ENCODE measurements at places on chromosomes 7 and 10.

DNA sequence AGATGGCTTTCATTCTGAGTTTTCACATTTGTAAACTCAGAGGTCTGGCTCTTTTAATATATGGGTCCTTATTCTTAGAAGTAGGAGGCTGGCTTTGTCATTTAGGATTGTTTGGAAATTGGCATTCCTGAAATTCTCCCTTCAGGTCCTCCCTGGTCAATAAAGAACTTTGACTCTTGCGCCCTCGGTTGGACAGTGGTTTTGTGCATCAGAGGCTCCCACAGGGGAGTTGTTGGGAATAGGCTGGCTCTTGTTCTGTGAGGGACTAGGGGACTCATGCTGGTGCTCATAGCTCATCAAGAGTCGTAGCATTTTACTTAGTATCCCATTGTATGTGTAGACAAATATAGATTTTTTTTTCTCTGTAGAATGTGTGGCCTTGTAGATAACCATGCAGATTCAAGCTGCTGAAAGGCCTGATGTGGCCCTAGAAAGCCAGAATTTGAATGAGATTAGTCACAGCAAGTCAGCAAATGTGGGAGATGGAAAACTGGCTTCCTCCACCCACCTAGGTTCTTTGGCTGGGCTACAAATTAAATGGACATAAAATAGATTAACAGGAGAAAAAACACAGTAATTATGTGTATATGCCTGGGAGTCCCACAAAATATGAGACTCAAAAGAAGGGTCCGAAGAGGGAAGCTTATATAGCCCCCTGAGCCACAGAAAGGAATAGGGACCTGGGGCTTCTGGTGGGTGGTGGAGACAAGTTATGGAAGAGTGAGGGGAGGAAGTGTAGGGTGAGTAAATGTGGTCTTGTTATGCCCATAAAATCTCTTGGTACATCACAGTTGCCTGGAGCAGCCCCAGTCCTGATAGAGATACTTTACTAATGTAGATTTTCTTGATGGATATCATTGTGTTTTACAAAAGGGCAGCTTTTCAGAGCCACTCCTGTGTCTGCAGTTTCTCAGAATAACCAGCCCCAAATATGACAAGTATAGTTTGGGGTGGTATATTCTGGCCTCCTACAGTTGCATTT, 94.6 kb upstream of the BTBD16 start:
- no peak for DNase-seq

DNA sequence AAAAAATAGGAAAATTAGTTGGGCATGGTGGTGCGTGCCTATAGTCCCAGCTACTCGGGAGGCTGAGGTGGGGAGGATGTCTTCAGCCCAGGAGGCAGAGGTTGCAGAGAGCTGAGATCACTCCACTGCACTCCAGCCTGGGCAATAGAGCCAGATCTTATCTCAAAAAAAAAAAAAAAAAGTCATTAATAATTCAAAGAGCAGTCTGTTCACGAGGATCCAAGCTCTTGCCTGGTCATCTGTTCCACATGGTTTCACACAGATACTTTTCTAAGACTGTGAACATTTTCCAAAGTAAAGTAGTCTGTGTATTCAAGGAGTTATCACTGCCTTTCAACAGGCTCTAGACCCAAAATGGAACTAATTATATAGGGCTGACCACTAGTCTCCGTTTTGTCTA, 86.9 kb downstream of the ZNF277 start:
- no peak for DNase-seq

DNA sequence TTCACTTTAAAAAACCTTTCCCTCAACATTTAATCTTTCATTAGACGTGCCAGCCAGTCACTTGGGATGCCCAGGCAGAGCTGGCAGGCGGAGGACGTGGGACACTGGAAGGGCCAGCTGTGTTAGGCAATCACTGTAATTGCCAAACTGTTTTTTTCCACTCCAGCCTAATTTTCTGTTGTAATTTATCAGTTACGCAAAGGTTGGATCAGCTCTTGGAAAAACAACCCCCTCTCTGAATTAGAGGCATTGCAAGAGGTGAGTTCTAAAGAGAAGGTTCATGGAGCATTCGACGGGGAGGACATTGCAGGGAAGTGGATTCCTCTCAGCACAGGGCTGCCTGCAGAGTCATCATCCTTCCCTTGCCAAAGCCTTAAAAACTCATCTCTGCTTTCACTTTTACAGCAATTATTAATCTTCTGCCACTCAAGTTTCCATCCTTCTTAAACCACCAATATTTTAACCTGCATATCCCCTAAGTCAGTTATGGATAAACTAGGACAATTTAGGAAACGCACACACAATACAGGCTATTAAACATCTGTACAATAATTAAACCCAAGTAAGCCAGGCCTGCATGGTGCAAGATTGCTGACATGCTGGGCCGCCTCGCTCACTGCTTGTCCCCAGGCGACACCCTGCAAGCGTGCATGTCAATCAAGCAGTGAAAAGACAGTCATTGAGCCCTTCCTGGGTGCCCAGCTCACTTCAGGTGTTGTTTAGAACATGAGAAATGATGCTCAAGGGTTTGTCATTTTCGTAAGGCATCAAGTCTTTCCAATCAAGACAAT, 272.3 kb upstream of the RNF32 start:
- DNase-seq, result no peak

DNA sequence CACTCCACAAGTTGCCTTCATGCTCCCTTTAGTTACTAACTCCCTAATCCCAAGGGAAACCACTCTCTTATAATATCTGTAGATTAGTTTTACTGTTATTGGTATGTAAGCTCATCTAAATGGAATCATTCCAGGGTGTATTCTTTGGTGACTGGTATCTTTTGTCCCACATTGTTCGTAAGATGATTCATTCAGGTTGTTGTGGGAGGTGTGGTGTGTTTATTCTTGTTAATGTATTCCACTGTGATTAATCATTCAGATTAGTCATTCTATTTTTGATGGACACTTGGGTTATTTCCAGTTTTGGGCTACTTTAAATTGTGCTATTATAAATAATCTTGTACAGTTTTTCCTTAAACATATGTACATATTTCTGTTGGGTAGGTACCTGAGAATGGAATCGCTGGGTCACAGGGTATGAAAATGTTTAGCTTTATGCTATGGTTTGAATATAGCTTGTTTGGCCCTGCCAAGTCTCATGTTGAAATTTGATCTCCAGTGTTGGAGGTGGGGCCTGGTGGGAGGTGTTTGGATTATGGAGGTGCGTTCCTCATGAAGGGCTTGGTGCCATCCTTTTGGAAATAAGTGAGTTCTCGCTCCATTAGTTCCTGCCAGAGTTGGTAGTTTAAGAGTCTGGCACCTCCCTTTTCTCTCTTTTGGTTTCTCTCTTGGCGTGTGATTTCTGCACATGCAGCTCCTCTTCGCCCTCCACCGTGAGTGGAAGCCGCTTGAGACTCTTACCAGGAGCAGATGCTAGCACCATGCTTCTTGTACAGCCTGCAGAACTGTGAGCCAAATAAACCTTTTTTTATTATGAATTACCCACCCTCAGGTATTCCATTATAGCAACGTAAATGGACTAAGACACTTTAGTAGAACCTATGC, 13.8 kb downstream of the BTRC start:
- DNase-seq, result no peak

- no peak for DNase-seq
Measured at GRCh38 chr10:33487014-33487776, 152.7 kb upstream of the NRP1 start.

DNA sequence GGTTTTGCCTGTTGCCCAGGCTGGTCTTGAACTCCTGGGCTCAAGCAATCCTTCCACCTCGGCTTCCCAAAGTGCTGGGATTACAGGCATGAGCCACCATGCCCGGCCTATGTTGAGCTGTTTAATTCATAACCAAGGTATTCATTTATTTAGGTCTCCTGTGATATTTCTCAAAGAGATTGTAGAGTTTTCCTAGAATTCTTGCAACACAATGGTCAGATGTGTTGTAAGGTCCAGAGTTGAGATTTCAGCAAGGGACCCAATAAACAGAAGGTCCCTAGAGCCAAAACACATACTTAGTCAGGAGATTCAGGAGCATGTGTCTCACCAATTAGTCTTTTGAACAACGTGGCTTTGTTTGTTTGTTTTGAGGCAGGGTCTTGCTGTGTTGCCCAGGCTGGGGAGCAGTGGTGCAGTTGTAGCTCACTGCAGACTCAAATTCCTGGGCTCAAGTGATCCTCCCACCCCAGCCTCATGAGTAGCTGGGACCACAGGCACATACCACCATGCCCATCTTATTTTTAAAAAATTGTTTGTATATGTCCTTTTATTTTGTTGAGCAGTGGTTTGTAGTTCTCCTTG, 321.3 kb upstream of the GALNT17 start:
- DNase-seq, result no peak

DNA sequence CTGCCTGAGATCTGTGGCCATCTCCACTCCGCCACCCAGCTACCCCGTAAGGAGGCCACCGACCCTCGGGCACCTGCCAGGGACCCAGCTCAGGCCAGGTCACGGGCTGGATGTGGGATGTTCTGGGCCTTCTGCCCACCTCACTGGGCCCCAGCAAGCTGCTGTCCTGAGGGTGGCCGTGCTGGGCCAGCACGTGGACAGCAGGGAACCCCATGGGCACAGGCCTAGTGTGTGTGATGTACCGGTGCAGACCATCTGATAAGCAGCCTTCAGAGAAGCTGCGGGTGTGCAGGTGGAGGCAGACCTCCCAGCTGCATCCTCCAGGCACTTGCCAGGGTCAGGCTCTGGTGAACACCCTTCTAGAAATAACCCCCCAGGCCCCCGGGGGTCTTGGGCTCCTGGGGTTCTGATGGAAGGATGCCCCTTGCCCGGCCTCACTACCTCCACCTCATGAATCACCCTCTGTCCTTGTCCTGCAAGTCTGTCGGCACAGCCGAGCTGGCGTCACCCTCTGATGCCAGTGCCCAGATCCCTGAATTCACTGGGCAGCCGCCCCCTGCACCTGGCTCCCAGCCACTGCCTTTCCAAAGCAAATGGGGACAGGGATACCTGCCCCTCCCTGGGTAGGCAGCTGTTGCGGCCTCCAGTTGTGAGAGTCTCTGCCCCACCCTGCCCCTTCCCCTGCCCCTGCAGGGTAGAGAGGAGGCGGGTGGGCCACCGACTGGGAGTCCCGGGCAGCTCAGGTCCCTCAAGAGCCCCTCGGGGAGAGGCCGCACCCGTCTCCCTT, 139.8 kb downstream of the FAM53B start:
- no peak for DNase-seq

GRCh38 chr10:114607358-114607998, 50.6 kb downstream of the ABLIM1 start:
- DNase-seq, result no peak

- no peak for DNase-seq
Measured at GRCh38 chr10:100101192-100102076, 19.8 kb upstream of the CPN1 start.

GRCh38 chr7:50775836-50776235, 6.9 kb downstream of the GRB10 start:
- DNase-seq, result no peak

GRCh38 chr10:103481974-103482531, 3.0 kb upstream of the CALHM3 start:
- no peak for DNase-seq

- no peak for DNase-seq
Measured at GRCh38 chr10:132971448-132972148, 29.2 kb upstream of the CFAP46 start.

GRCh38 chr10:79070606-79071395, 2.0 kb downstream of the ZMIZ1 start:
- no peak for DNase-seq

DNA sequence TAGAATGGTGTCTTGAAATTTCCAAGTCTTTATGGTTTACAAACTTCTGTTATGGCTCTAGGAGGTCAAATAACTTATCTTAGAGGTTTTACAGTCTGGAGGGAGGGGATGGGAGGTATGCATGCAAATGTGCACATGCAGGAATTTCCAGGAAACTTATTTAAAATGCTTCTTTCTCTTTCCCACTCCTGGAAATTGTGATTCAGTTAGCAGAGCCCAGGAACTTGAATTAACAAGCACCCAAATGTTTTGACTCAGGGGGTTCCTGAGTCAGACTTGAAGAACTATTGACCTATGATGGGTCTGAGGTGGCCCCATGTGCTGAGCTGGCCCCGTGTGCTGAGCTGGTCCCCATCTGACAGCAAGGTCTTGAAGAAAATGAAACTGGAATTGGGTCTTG, 669.4 kb downstream of the INHBA start:
- no peak for DNase-seq

GRCh38 chr10:654647-654996, 34.8 kb downstream of the DIP2C start:
- DNase-seq, result no peak

- DNase-seq, result peak; percentile 11
Measured at GRCh38 chr7:5139998-5140397, 50.0 kb upstream of the WIPI2 start.

- DNase-seq, result no peak
Measured at GRCh38 chr10:61721431-61721830, 58.7 kb downstream of the CABCOCO1 start.

- no peak for DNase-seq
Measured at GRCh38 chr7:68929781-68930261, 668.5 kb upstream of the AUTS2 start.

DNA sequence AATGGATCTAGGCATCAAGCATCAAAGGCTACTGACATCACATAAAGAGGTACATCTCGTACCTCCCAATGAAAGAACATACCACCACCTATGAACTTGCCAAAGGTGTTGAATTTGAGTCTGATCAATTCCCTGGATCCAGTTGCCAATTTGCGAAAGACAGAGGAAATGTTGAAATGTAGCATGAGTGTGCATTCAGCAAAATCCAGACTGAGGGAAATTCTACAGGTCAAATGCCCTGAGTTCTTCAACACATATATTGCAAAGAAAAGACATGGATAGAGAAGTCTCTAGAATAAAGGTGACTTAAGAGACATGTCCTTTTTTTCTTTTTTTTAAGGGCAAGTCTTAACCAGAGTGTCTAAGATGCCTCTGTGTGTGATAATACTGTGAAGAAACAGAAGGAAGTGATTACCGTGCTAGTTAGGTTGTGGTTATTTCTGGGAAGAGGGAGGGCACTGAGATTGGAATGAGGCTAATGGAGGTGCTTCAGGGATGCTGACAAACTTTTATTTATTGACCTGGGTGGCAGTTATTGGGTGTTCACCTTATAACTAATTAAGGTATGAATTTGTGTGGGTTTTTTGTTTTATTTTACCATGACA, 128.7 kb downstream of the SAMD9 start:
- DNase-seq, result no peak

GRCh38 chr7:143958781-143959180, 4.1 kb downstream of the OR2F1 start:
- DNase-seq, result no peak

- DNase-seq, result no peak
Measured at GRCh38 chr7:128145191-128145590, 95.9 kb upstream of the LEP start.

GRCh38 chr10:104104926-104105325, 17.0 kb upstream of the SFR1 start:
- no peak for DNase-seq

GRCh38 chr10:90430186-90430585, 427.7 kb downstream of the HTR7 start:
- no peak for DNase-seq

GRCh38 chr10:4353964-4354363, 472.0 kb upstream of the AKR1E2 start:
- DNase-seq, result no peak
